ENCODE measurements at places on chromosomes 1 and 21. TPM values are rescaled to one million over a fixed set of nuclear protein-coding genes. Genes with fewer than 3 reads are reported as not detected.

Gene CRNN
- polyA plus RNA-seq = not detected

Gene SLAMF6
- polyA plus RNA-seq = 0.06 TPM

Gene CYP4A22
- 5.1 TPM for polyA plus RNA-seq

DNA sequence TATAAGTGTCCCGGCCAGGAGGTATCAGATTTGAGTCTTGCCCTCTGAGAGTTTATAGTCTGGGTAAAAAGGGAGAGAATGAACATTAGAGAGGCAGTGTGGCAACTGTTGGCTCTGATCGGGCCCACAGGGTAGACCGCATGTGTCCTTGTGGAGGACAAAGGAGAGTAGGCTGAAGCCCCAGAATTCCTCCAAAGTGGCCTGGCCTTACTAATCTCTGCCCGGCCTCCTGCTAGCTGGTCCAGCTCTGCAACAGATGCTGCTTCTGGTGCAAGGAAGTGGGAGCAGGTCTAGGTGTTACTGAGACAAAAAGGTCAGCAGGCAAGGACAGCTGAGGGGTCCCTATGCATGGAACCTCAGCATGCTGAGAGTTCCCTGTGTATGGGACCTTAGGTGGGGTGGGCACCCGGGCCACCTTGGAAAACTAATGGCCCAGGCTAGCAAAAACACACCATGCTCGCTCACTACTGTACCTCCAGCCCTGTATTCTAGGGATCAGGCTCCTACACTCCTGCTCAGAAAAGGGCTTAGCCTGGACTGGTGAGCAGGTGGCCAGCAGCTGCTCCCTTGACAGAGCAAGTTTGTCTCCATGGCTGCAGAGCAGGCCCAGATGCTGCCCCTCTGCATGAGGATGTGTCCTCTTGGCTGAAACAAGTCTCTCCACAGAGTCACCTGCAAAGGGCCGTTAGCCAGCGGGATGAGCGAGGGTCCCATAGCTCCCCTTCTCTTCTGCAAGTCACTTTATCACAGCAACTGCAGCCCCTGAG is 30.3 kb upstream of the RGS16 start:
- DNase-seq = no peak

DNA sequence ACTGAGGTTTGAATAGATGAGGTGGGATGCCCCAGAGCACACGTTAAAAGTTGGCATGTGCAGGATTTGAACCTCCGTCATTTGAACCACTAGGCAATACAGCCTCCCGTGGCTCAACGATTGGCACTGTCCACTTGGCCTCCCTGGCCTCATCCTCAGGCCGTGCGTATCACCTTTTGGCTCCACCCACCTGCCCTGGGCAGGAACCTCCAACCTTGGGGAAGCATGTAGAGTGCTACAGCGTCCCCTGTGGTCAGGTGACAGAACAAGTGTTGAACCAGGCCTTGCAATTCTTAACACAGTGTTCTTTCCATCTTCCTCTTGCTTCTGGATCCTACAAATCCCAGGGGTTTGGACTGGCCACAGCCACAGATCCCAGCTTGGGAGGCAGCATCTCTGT is 112.6 kb downstream of the PAX7 start:
- no peak for DNase-seq

Data from right renal cortex interstitium (tissue), 3 donors.